ENCODE measurements at places on chromosomes 2 and 18.

DNA sequence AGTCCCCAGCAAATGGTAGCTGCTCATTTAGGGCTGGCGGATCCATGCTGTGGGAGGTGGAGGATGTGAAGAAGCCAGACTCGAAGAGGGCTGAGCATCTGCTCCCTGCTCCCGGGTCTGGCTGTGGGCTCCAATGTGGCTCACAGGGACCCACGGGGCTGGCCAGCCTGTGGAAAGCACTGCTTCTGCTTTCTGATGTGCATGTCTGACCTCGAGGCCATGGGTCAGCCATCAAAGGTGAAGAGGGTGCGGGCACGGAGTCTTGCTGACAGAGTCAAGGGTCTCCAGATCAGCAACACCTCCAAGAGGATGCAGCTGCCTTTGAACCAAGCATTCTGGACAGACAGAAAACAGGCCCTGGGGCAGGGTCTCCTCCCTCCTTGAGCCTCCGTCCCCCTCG, 178.2 kb downstream of the INHBB start:
- DNase-seq = no peak

GRCh38 chr2:215479536-215480240, 43.8 kb upstream of the FN1 start:
- DNase-seq = no peak

DNA sequence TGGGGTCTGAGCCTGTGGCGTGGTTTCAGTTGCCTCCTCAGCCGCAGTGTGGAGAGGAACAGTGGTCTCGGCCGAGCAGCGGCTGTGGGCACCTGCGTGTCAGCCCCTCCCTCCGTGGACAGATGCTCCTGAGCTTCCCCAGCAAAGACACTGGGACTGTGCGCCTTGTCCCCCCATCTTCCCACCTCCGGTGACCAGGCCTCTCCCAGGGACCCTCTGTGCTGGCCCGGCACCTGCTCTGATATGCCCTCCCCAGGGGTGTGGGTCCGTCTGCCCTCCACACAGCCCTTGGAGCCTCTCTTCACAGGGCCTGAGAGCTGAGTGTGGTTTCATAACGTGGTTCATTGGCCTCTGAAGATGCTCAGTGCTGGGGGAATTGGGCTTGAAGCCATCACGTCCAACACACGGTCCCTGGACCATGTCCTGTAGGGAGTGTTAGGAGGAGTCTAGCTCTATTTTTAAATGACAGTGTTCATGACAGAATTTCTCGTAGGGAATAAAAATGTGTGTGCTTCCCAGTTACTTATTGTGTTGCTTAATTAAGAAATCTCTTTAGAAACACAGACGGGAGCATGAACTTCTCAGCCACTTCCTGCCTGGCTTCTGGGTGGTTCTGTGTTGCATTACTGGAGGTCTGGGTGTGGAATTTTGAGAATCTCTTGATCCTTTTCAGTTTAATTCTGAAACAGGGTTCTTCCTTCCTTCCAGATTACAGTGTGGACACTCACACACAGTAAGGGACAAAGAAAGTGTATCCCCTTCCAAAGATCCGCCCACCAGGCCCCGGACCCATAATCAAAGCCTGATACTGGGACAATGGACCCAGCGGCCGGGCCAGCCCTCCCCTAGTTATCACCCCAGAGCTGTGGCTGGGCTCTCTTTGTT, 110.7 kb downstream of the NFATC1 start:
- no peak for DNase-seq

DNA sequence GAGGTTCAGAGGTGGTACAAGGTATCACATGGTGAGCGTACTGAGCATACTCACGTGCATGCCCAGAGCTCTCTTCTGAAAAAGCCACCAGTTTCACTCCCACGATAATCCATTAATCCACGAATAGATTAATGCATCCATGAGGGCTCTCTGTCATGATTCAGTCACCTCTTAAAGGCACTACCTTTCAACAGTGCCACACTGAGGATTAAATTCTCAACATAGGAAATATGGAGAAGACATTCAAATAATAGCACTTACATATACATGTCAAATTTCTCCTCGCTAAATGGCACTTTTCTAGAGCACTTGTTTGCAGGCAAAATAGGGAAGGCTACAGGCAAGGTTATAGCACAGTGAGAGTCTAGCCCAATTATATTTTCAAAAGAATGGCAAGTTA, 825.9 kb downstream of the TRIB2 start:
- DNase-seq = no peak

DNA sequence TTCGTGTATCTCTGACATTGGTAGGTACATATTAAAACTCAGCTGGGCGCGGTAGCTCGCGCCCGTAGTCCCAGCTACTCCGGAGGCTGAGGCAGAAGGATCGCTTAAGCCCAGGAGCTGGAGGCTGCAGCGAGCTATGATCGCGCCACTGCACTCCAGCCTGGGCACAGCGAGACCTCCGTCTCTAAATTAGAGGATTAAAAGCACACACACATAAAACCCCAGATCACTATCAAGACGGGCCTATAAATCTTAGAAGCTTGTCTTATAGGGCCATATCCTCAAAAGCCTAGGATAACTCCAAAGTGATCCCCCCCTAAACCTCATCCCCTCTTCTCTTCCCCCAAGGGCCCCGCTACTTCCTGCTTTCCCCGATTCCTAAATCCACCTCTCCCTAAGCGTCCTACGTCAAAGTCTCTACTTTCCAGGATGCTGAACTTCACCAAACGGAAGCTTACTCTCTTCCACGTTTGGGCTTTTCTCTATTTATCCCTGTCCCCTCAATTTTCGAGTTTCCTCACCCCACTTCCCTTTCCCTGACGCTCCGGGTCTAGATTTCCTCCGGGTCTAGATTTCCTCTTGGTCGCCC, 707 bp downstream of the KRCC1 start:
- DNase-seq = no peak

DNA sequence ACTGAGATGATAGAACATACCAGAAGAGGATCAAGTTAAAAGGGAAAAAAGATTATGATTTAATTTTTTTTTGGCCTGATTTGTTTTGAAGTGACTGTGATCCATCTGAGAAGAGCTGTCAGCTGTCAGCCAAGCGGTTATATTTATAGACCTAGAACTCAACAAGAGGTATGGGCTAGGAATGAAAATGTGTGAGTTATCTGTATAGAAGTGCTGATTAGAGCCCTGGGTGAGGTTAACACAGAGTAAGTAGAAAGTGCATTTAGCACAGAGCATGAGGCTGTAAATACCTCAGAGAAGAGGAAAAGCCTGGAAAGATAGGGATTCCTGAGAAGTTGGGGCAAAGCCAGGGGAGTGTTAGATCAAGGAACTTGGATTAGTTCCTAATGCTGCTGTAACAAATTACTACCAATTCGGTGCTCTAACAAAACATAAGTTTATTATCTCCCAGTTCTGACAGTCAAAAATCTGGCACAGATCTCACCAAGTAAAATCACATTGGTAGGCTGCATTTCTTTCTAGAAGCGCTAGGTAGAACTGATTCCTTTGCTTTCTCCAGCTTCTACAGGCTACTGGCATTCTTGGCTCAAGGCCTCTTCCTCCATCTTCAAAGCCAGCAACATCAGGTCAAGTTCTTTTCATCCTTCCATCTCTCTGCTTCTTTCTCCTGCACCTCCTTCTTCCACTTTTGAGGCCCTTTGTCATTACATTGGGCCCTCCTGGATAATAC, 197.4 kb upstream of the SPHKAP start:
- DNase-seq = no peak

- no peak for DNase-seq
Measured at GRCh38 chr2:119732601-119733164, 27.0 kb upstream of the PTPN4 start.

DNA sequence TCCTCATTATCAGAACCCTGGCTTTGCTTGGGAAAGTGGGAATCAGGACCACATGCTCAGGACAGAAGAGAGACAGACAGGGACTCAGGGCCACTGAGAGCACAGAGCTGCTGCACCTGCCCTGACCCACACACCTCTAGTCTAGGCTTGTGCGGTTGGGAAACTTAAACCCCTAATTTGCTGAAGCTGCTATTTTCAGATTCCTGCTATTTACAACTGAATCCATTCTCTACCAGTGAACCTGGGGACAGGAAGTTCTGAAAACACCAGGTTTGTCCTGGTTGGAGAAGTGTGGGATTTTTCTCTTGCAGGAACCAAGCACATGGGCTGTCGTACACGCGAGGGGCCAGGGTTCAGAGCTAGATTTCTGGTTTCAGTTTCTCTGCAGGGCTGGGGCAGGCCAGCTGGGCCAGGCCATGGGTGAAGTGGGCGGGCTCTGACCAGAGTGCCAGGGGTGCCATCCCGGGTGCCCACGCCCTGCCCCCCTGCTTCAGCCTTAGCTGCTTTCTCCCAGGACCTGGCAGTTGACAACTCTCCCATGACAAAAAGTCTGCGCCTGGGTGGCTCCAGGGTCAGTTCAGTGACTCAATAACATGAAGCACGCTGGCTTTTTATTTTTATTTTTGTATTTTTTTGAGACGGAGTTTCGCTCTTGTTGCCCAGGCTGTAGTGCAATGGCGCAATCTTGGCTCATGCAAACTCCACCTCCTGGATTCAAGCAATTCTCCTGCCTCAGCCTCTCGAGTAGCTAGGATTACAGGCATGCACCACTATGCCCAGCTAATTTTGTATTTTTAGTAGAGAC, 51.3 kb upstream of the SLC1A4 start:
- no peak for DNase-seq

DNA sequence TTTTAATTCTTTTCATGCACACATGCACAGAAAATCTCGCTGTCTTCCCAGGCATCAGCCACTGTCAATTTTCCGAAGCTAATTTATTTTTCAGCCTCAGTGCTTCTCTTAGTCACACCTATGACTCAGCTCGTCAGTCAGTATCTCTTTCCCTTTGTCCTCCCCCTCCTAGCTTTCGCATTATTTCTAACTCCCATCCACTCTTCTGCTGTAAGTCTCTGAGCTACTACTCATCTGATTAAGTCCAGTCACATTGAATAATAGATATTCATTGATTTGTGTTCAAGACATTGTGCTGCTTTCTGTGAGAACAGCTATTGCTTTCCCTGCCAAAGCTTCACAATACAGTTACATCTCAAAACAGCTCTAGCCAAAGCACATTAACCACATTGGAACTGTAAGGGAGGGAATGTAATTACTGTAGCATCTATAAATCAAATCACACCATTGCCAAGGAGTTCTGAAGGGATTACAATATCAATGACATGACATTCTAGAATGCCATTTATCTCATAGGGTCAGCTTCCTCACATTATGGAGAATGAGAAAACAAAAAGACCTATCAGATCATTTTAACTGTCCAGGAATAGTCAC, 89.4 kb downstream of the SCN3A start:
- DNase-seq = no peak

DNA sequence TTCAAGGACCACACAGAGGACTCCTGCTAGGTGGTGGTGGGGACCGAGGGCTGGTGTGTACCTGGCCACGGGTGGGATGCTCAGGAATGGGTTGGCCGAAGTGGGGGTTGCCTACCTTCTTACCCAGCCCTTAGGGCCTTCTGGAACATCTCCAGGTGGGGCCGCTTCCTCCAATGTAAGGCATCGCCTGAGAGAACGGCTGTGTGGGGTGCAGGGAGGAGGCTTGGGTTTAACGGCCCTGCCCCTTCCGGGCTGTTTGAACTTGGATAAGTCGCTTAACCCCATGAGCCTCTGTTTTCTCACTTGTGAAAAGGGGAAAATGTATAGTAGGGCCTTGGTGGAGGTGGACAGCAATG, 35.0 kb downstream of the EMILIN2 start:
- no peak for DNase-seq

DNA sequence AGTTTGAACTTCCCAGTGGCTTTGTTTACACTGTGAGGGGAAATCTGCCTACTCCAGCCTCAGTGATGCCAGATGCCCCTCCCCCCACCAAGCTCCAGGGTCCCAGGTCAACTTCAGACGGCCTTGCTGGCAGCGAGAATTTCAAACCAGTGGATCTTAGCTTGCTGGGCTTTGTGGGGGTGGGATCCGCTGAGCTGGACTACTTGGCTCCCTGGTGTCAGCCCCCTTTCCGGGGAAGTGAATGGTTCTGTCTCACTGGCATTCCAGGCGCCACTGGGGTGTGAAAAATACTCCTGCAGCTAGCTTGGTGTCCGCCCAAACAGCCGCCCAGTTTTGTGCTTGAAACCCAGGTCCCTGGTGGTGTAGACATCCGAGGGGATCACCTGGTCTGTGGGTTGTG, 70.0 kb upstream of the NEUROD1 start:
- DNase-seq = no peak

- DNase-seq = no peak
Measured at GRCh38 chr2:40218679-40219078, 233.2 kb downstream of the SLC8A1 start.

DNA sequence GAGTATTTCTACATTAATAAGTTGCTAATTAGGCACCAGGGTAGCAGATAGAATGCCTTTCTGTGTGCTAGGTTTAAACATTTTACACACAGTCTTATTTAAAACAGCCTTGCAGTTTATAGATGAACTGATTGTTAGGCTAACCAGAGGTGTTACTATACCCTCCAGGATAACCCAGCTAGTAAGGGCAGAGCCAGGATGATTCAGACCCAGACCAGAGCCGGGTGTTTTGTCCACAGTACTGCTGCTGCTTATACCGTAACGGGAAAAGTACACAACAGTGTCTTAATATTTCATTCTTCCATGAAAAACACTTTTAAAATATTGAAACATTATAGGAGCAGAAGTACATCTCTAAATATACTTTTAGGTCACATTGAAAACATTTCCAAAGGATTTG, 82.7 kb downstream of the MALT1 start:
- no peak for DNase-seq

- no peak for DNase-seq
Measured at GRCh38 chr2:45978302-45978859, 318.8 kb upstream of the EPAS1 start.

DNA sequence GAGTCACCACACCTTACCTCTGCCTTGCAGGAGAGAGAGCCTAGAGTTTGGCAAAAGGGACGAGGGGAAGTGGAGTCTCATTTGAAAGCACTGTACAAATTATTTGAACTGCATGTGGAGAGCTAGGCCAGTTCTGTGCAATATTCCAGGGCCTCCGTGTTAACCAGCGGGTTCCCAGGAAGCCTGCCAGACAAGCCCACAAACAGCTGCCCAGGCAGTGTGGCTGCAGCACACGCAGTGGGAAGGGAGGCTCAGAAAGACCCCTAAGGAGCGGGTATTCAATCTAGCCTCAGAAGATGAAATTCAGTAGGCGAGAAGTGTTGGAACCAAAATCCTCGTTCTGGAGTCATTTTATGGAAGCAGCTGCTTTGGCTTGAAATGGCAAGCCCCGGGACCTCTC, 30.7 kb downstream of the CNGA3 start:
- DNase-seq = no peak
